ENCODE measurements at places on chromosomes 3 and 15.

DNA sequence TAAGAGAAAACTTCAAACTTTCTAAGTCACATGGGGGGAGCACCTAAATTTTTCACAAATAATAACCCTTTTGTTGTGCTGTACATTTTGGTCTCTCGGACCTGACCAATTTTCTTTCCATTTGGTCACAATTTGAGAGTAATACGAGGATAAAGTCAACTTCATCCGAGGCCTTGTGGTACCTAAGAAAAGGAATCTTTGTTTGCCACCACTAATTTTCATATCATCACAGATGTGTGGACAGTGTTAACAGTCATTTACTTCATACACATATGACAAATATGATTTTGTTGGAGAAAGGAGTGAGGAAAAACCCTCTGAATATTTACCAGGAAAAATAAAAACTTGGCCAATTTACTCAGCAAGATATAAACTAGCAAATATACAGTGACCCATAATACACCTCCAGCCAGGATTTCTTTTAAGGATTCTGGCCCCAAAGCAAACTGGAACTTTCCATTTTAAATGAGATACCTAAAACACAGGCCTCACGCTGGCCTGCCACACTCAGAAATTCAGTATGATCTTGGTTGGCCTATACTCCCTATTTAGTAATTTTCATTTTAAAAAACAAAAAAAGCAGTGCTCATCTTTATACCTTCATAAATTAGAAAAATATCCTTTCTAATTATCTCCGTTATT, 40.7 kb downstream of the VGLL4 start:
- no peak for DNase-seq

DNA sequence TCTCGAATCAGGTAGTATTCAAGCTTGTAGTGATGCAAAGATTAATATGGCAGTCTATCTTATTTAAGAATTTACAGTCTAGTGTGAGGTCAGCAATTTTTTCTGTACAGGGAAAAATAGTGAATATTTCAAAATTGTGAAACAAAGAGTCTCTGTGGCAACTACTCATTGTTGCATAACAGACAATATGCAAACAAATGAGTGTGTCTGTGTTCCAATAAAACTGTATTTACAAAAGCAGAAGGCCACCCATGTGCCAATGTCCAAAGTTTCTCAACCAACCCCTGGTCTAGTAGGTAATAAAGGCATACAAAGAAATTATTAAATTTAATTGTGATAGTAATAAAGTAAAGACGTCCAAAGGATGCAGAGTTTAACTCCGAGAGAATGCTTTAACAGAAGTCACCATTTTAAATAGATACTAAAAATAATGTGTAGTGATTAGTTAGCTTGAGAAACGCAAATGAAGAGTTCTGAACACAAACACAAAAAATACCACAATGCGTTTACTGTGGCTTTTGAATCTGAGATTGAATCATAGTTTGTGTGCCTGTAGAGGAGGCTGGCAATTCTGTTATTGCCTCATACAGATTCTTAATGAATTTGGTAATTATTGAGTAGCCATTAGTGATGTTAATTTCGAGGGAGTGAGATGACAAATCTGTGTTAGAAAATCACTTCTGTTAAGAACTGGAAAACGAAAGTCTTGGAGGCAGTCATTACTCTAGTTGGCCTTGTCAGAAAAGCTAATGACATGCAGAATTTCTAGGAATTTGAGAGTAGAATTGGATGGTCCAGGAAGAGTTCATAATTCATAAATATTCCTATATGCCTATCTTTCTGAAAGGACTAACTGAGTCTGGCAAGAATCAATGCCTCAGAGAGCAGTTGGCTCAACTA, 48.7 kb downstream of the CADM2 start:
- no peak for DNase-seq

DNA sequence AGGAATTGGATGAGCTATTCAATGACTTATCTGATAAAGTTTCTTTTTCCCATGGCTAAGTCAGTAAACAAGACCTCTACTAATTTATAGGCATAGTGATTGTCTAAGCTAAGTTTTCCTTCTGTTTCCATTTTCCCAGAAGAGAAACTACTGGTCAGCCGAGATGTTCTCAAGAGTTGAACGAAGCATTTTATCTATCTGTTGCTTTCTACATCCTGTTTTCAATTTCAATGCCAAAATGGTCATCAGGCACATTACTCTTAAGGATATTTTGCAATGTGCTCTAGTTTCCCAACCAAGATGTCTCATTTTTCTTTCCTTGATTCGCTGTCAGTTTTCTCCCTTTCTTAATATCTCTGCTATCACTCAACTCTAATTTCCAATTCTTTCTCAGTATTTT, 228.7 kb downstream of the MBNL1 start:
- no peak for DNase-seq

- DNase-seq = no peak
Observed at GRCh38 chr3:36686516-36686915, 77.8 kb downstream of the DCLK3 start.

- no peak for DNase-seq
Observed at GRCh38 chr15:89101302-89102193, 13.3 kb downstream of the ABHD2 start.
